ENCODE measurements at places on chromosomes 16 and 17. TPM values are rescaled to one million over a fixed set of nuclear protein-coding genes. Genes with fewer than 3 reads are reported as not detected.

The XAF1 gene
- total RNA-seq: 37.0 TPM

The C1QL1 gene
- 0.33 TPM for total RNA-seq

The CNTNAP1 gene
- 112 TPM for total RNA-seq

The SOST gene
- total RNA-seq: 8.8 TPM

The ARL16 gene
- total RNA-seq: 18.2 TPM

The SLC52A1 gene
- 0.13 TPM for total RNA-seq

The BFAR gene
- 63.9 TPM for total RNA-seq

The SHCBP1 gene
- total RNA-seq: 3.8 TPM

The CCL16 gene
- total RNA-seq: not detected

The TVP23C gene
- 31.9 TPM for total RNA-seq

The TMEM107 gene
- 27.2 TPM for total RNA-seq

Data from smooth muscle cell of the pulmonary artery (primary cell).